ENCODE measurements at places on chromosomes 1 and 21.

DNA sequence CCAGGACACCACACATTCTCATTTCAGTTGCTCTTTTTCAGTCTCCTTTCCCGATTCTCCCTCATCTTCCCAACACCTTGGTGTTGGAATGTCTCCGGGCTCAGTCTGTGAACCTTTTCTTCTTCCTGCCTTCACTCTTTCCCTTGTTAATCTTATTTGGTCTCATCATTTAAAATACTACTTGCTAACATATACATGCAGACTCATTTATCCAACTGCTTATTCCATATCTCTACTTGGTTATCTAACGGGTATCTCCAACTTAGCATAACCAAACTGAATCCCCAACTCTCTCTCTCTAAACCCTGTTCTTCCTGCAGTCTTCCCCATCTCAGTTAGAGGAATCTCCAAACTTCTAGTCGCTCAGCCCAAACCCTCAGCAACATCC is 26.2 kb downstream of the RAB3B start:
- DNase-seq: no peak

GRCh38 chr1:68276448-68276847 is 44.1 kb upstream of the WLS start:
- DNase-seq: no peak

DNA sequence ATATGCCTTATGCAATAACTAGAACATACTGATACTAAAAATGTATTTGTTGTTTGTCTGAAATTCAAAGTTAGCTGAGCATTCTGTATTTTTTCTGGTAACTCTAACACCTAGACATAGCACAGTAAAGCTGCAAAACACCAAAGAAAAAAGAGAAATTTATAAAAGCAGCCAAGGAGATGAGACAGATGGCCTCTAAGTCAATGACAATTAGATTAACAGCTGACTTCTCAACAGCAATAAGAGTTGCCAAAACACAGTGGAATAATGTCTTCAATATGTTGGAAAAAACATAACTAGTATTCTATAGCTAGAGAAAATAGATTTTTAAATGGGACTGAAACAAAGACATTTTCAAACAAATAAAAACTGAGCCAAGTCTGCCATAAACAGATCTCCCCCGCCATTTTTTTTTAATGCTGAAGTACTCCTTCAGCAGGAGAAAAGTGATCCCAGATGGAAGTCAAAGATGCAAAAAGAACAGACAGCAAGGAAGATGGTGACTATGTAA is 81.3 kb downstream of the SYF2 start:
- DNase-seq: no peak

GRCh38 chr1:4768553-4768952 is 114.1 kb downstream of the AJAP1 start:
- no peak for DNase-seq

GRCh38 chr21:29258626-29259338 is 39.9 kb upstream of the BACH1 start:
- no peak for DNase-seq

GRCh38 chr1:162840250-162840839 is 20.6 kb downstream of the CCDC190 start:
- no peak for DNase-seq

DNA sequence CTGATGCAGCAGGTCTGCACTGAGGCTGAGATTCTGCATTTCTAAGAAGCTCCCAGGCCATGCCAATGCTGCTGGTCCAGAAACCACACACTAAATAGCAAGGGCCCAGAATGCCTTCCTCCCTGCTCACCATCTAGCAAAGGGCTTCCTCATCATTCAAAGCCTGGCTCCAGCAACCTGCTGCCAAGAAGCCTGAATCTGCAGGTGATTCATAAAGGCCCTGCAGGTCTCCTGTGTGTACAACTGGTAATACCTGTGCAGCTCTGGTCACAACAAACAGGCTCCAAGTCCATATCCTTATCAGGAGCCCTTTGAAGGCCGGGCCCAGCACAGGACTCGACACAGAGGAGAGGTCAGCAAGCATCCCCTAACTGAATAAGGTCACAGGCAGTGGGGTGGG is 26.7 kb downstream of the GLIS1 start:
- DNase-seq: no peak

DNA sequence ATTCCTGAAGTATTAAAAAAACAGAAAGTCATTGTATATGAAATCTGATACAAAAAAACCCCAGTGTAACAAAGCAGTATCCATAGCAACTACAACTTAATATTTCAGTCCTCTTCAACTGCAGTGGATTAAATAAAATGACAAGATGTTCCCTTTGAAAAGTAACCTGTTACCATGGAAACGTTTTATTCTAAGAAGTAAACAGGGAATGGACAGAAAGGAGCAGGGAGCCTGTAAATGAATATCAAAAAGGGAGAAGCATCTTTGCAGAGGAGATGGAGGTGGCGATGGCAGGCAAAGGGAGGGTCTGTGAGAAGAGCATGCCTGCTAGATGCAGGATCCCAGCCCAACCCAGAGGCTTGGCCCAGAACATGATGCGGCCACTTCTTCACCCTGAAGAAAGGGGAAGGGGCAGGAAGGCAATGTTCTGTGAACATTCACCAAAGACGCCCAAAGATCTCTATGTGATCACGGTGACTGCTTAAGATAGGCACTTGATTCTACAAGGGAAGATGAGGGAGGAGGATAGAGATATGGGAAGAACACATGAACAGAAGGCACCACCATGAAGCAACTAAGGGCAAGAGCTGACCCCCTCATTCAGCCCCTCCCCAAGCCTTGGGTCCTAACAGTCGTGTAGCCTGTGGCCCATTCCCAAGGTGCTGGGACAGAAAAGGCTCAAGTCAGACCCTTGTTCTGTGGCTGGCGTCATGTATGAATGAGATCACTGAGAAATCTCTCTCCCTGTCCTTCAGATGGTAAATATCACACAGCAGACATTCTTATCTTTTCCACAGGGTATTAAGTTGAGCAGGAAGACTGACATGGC is 200.0 kb downstream of the SLC45A1 start:
- DNase-seq: no peak

DNA sequence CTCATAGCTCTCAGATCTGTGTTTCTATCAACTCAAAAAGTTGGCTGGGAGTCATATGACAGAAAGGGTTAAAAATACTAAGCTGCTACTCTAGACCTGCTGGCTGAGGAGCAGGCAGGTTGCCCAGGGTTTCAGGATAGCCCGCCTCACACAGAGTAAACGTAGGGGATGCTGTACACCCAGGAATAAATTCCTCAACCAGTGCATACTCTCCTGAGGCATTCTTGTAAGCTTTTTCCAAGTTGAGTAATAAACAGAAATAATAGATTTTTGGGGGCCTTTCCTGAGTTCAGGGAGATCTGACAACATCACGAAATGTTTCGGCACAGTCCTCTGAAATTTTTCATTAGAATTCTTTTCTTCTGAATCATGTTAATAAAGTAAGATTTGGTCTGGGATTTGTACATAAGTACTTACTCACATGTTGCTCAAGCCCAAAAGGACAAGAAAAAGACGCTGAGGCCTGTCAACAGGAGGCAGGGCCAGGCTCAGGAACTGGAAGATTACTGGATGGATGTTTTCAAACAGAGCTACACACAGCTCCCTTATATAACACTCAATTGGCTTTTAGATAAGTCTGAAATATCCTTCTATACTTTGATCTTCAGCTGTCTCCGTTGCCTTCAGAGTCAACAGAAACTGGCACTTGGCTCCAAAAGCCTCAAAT is 41.0 kb downstream of the TGFBR3 start:
- DNase-seq: no peak

DNA sequence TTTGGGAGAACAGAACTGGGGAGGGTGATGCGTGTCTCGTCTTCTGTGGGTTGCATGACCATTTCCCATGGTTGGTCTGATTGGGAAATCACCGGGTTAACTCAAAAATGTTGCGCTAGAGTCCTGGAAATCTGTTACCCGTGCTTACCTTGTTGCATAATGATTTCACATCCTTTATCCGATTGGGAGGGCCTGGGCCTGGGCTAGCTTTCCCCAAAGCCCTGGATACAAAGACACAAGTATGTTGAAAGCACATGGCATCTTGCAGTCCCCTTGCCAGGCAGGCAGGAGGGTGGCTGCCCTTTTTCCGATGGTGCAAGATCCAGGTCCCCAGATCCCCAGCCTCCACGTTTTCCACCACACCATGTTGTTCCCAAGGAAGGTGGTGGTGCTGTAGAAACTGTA is 582 bp downstream of the TRPM2 start:
- no peak for DNase-seq

- no peak for DNase-seq
These were observed 15.2 kb downstream of the GIPC2 start for GRCh38 chr1:78060857-78061563.

DNA sequence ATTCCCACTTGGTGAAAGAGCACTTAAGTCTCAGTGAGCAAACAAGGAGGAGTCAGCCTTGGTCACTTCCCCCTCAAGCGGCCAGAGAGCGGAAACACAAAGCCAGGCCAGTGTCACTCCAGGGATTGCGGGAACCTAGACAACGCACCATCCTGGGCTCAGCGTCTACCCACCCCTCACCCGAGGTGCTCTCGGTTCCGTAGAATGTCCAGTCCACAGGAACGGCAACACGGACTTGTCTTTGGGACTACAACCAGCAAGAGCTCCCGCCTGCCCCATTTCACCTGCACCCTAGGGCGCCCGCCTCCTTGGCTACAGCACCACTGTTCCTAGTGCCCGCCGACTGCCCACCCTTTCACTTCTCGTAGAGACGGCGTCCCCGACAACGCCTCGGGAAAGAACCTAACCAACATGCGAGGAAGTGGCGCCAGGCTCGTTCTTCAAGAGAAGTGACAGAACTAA is 509 bp downstream of the GDAP2 start:
- no peak for DNase-seq

- DNase-seq: no peak
These were observed 33.8 kb downstream of the MFSD2A start for GRCh38 chr1:39988618-39989343.

DNA sequence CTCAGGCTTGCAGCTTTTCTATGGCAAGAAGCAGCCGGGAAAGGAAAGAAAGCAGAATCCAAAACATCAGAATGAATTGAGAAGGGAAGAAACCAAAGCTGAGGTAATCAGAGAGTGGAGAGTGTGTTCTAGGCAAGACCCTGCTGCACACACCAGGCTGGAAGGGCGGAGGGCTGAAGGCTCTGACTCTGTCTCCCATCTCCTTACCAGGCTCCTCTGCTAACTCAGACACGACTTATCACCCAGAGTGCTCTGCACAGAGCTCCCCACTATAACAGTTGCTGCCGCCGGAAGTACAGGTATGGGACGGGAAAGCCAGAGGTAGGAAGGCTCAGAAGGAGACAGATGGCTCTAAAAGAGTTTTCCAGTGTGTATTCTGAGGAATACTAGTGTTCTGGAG is 1.2 kb downstream of the SCNM1 start:
- no peak for DNase-seq

GRCh38 chr1:162389971-162390370 is 8.4 kb downstream of the C1orf226 start:
- DNase-seq: no peak

GRCh38 chr1:181429462-181429861 is 53.9 kb upstream of the CACNA1E start:
- DNase-seq: no peak

GRCh38 chr1:58929671-58930325 is 146.0 kb upstream of the JUN start:
- no peak for DNase-seq

GRCh38 chr1:224432146-224432545 is 2.5 kb downstream of the WDR26 start:
- no peak for DNase-seq

GRCh38 chr21:41601573-41602368 is 93.8 kb upstream of the TMPRSS2 start:
- no peak for DNase-seq

DNA sequence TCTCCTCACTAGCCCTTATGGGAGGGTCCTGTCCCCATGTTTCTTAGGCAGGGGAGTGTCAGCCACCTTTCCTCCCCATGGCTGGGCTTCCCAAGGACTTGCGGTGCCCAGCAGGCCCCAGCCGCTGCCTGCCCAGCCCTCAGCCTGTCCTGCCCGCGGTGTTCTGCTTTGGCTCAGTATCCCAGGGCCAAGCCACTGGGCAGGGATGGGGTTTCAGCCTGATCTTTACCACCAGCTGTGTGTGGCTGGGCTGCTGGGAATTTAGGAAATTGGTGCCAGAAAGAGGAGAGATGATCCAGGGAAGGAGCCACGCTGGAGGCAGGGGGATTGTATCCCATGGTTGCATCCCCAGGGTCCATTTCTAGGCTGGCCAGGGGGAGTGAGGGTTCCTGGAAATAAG is 6.9 kb upstream of the IGFN1 start:
- DNase-seq: no peak

DNA sequence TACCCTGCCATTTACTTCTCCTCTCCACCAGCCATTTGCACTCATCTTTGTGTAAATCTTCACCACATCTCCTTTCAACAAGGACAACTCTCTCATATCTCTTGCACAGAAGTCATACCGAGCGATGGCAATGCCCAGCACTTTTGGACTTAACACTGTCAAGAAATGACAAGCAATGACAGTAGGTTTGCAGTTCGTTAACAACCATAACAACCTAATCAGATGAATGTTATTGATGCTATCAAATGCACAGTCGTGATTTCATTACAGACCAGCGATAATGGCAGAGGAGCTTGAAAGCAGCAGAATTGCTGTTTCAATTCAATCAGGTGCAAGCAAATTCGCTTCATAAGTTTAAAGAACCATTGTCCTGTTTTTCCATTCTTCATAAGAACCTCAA is 390.9 kb downstream of the VAV3 start:
- DNase-seq: no peak

- no peak for DNase-seq
These were observed 576.1 kb upstream of the RGS18 start for GRCh38 chr1:191582169-191582568.

- no peak for DNase-seq
These were observed 651.9 kb downstream of the MRPL39 start for GRCh38 chr21:24955275-24955961.

GRCh38 chr1:230674581-230674980 is 32.3 kb downstream of the COG2 start:
- DNase-seq: no peak

- DNase-seq: no peak
These were observed 37.4 kb downstream of the CITED4 start for GRCh38 chr1:40824591-40825434.

GRCh38 chr21:36696390-36697059 is 2.4 kb upstream of the SIM2 start:
- peak; percentile 54 for DNase-seq

- DNase-seq: no peak
These were observed 320.0 kb downstream of the BRINP2 start for GRCh38 chr1:177490786-177491185.

- no peak for DNase-seq
These were observed 1.8 kb downstream of the ARPC5 start for GRCh38 chr1:183633676-183634343.

GRCh38 chr21:45560106-45561021 is 18.1 kb upstream of the SLC19A1 start:
- DNase-seq: no peak

GRCh38 chr1:79042117-79042516 is 35.6 kb upstream of the ADGRL4 start:
- no peak for DNase-seq

- no peak for DNase-seq
These were observed 635 bp upstream of the SYNJ1 start for GRCh38 chr21:32728456-32728839.

DNA sequence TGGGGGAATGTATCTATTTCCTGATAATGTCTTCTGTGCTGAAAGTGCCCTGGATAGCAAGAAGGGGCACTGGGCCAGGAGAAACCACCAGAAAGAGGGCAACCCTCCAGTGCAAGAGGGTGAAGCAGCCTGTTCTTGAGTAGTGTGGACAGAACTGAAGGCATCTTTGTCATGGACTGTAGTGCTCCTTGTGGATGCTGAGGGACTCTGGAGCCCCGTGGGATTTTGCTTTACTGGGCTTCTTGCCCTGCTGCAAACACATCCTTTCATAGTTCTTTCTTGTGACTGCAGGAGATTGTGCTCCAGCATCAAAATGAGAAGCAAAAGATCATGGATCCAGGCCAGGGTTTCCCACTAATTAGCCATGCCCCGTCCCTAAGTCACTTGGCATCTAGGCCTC is 300.6 kb downstream of the ZNF326 start:
- DNase-seq: no peak
